ENCODE measurements at places on chromosomes 6 and 20.
A peak's percentile ranks its signal among the peaks of the same experiment; 100 is the strongest.

GRCh38 chr6:36977470-36977941 is 8.5 kb downstream of the MTCH1 start:
- DNase-seq, result no peak

DNA sequence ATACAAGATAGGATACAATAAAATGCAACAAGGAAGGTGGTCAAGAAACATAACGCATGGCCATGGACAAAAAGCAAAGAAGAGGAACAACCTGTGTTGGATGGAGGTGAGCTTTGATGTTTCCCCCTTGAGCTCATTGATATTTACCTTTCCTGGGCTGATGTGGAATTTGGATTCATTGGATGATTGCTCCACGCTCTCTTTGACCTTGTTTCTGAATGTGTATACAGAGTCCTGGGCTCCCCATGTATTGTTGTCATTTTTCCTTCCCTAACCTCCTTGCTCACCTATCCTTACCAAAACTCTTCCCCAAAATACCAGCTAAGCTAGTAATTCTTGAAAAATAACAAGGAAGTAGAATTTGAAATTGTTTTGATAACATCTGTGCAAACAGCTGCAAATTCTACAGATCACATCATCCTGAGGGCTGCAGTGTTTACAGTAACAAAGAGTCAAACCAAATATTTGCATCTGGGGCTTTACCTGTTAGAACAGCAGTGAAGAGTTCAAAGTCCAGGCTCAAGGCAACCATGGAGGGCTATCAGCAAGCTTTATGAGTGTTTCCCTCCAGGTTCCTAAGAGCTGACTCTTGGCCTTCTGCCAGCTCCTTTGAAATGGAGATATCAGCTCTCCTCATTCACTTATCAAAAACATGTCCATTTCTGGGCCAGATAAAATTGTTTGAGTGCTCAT is 214.3 kb upstream of the MARCKS start:
- no peak for DNase-seq

DNA sequence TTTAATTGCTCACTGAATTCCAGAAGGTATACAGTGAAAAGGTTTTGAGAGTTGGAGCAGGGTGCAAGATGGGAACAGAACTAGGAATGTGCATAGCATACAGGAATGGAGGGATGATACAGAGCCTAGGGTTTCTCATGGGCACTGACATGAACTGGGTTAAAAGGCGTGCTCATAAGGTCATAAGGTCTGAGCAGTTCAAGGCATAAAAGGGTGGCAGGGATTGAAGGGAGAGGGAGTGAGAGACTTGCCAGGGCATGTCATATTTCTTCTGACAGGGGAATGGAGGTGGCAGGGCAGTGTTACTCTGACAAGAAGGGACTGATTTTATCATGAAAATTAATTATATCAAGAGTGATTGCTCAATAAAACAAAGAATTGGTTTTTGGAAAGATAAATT is 4.7 kb downstream of the MLIP start:
- no peak for DNase-seq

- peak; percentile 62 for DNase-seq
These were observed 46.5 kb downstream of the ADTRP start for GRCh38 chr6:11732036-11732631.

- peak; percentile 25 for DNase-seq
These were observed at the start of gene COL19A1 for GRCh38 chr6:69866351-69866769. COL19A1 (plus strand) TSS chr6:69866556; CDS start chr6:69879568, 13,012 bp downstream.

DNA sequence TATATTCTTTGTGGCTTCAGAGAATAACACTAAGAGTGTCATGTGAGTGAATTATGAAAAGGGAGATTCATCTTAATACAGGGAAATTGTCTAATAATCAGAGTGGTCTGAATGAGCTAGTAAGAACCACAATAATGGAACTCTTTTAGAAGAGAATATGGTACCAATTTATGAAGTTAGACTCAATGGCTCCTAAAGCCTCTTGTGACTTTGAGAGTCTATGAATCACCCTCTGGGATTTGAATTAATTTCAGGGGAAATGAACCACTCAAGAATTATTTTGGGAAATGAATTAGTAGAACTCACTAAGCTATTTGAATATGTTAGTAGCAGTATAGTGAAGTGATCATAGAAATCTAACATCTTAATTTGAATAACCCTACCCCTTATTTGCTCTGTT is 14.3 kb downstream of the PCMT1 start:
- no peak for DNase-seq

- peak; percentile 15 for DNase-seq
These were observed 177.9 kb upstream of the ZNF184 start for GRCh38 chr6:27650620-27651370.

GRCh38 chr6:144460327-144461095 is 175.4 kb downstream of the UTRN start:
- no peak for DNase-seq

DNA sequence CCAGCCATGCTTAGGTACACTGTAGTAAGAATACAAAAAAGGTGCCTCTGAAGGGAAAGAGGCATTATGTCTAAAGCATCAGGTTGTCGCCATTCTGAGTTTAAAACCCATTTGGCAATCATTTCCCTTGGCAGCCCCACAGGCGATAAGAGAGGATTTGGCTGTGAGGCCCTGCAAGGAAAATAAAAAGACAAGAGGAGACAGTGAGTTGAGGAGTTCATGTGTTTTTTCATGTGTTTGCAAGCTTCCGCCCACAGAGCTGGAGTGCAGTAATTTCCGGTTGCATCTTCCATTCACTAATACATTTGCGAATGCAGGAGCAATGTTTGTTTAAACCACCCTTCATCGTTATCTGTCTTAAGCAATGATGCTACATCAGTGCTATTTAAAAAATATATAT is 138.5 kb upstream of the SOX4 start:
- DNase-seq, result no peak

GRCh38 chr6:13813026-13813425 is 1.3 kb downstream of the MCUR1 start:
- DNase-seq, result no peak

DNA sequence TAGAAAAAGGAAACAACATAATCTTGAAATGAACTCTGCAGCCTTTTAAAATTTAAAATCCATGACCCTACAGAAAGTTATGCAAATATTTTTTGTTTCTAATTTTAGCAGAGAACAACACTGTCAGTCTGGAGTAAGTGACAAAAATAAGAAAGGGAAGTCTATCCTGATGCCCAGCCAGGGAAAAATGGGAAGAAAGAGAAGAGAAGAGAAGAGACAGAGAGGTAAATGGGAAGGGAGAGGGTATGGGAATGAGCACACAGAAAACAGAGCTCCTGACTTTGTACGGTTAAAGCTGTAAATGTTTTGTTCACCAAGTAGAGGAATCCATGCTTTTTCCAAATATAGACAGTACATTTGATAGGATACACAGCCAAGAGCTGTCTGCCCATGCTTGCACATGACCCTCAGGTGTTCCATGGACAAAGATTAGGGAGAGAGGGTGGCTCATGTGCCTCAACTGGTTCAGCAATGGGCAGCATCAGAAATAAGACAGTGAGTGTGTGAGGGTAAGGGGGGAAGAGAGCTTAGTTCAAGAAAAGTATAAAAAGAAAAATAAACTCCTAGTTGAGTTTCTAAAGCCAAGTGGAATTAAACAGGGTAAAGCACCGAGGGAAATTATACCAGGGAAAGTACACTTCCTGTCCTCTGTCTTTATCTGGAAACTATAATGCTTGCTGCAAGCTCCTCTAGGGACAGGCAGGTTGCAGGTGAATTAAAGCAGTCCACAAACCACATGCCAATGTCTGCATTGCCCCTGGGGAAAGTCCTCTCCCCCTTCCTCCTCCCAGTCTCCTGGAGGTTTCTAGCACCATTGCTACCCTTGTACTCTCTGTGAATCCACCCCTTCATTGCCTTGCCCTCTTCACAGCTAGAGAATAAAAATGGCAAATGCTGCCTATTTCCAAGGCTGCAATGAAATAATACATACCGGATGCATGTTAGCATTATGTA is 30.0 kb downstream of the MAP3K5 start:
- DNase-seq, result no peak

DNA sequence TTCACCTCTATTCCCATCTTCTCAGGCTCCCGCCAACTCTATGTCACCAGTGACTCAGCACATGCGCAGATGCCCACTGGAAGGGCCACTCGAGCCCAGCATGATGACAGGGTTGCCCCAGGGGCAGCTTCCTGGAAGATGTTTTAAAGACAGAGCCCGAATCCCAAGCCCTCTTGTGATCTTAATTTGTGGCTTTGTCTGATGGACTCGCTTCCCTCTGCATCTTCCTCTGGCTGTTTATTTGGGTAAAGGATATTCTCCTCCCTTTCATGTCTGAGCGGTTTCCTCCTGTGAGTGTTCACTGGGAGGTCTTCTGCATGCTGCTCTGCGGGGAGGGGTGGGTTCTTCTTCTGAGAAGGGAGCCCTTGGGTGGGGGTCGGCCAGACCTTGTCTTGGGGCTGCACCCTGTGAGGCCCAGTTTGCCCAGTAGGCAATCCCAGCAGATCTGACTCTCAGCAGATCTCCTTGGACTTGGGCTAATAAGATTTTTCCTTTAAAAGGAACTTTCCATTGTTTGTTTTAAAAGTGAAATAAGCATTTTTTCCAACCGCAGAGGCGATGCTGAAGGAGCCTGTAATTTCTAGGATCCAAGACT is 401.0 kb downstream of the CDC5L start:
- DNase-seq, result no peak

- no peak for DNase-seq
These were observed 10.4 kb upstream of the TRAF3IP2 start for GRCh38 chr6:111615916-111616612.

- DNase-seq, result no peak
These were observed 3.7 kb upstream of the RFPL4B start for GRCh38 chr6:112343390-112343789.

DNA sequence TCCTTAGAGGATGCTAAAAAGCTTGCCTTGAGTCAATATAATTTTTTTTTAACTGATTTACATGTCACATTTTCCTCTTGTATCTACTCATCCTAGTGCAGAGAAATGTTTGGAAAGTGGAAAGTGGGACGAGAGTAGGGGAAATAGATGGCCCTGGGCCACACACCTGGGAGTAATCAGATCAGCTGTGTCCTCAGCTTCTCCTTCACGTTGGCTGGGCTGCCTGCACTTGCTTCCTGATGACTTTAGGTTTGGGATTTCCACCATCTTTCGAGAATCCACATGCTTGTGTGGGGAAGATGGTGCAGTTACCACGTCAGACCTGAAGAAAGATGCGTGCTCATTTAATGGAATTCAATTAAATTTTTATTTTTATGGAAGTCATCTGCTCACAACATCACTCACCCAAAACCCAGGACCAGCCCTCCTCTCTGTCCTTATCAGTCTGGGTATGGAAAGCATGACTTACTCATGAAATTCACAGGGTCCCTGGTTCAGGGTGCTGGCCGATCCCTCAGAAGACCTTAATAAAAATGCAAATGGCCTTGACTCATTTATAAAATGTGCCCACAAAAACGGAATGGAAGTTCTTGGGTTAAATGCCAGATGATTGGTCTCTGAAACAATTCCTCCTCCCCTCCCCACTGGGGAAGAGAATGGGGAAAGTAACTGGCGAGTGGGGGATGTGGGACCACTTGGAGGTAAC is 74.5 kb upstream of the TIAM2 start:
- DNase-seq, result no peak

- no peak for DNase-seq
These were observed 222.8 kb upstream of the RUNX2 start for GRCh38 chr6:45105170-45105820.

GRCh38 chr6:127423921-127424320 is 35.3 kb downstream of the KIAA0408 start:
- no peak for DNase-seq

- DNase-seq, result no peak
These were observed 116.3 kb downstream of the KIF13A start for GRCh38 chr6:17871189-17871519.

DNA sequence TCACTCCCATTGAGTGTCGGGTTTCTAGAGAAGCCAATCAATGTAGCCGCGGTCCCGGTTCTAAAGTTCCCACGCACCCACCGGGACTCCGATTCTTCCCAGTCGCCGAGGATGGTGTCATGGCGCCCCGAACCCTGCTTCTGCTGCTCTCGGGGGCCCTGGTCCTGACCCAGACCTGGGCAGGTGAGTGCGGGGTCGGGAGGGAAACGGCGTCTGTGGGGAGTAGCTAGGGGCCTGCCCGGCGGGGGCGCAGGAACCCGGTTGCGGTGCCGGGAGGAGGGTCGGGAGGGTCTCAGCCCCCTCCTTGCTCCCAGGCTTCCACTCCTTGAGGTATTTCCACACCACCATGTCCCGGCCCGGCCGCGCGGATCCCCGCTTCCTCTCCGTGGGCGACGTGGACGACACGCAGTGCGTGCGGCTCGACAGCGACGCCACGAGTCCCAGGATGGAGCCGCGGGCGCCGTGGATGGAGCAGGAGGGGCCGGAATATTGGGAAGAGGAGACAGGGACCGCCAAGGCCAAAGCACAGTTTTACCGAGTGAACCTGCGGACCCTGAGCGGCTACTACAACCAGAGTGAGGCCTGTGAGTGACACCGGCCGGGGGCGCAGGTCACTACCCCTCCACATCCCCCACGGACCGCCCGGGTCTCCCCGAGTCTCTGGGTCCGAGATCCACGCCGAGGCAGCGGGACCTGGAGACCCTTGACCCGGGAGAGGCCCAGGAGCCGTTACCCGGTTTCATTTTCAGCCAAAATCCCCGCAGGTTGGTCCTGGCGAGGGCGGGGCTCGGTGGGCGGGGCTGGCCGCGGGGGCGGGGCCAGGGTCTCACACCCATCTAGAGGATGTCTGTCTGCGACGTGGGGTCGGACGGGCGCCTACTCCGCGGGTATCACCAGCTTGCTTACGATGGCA is 35.2 kb upstream of the HLA-G start:
- DNase-seq, result peak; percentile 72

DNA sequence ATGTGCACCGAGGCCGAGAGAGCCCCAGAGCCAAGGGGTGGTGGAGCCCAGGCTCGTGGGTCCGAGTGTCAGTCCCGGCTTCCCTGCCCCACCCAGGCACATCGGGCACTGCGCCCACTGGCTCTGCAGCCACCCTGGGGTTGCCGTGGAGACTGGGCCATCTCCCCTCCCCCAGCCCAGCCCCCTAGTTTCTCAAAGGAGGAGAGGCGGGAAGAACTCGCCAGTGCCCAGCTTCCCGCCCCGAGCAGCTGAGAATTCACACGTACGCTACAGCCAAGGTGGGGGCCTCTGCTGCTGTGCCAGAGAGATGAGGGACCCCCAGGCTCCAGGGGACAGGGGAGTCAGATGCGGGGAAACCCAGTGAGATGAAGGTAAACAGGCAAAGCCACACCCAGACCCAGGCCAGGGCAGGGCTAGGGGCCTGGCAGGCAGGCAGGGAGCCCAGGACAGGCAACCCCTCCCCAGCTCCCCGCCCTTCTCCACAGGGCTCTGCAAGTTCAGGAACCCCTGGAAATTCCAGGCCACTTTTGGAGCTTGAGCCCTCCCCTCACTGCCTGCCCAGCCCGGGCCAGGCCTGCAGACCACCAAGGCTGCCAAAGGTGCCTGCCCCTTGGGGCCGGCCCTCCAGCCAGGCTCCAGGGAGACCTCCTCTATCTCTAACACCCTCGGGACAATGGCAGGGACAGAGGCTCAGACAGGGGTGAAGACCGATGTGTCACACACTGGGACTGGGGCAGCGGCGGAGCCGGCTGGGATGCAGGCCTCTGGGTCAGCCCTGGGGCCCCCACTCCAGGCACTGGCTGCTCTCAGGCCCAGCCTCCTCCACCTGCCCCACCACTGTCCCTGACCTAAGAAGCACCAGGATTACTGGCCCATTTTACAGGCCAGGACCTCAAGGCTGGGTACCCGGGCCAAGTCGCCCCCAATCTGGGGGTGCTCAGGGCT is 6.0 kb downstream of the LAMA5 start:
- no peak for DNase-seq

GRCh38 chr6:21436625-21437024 is 156.9 kb upstream of the SOX4 start:
- DNase-seq, result no peak
